ENCODE measurements at places on chromosomes 3 and 15.

DNA sequence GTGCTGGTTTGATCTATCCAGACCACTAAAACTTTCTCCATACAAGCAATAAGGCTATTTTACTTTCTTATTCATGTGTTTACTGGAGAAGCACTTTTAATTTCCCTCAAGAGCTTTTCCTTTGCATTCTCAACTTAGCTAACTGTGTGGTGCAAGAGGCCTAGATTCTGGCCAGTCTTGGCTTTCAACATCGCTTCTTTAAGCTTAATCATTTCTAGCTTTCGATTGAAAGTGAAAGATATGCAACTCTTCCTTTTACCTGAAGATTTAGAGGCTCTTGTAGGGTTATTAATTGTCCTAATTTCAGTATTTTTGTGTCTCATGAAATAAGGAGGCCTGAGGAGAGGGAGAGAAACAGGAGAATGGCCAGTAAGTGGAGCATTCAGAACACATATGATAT lies 234.8 kb upstream of the GADL1 start:
- no peak for DNase-seq

DNA sequence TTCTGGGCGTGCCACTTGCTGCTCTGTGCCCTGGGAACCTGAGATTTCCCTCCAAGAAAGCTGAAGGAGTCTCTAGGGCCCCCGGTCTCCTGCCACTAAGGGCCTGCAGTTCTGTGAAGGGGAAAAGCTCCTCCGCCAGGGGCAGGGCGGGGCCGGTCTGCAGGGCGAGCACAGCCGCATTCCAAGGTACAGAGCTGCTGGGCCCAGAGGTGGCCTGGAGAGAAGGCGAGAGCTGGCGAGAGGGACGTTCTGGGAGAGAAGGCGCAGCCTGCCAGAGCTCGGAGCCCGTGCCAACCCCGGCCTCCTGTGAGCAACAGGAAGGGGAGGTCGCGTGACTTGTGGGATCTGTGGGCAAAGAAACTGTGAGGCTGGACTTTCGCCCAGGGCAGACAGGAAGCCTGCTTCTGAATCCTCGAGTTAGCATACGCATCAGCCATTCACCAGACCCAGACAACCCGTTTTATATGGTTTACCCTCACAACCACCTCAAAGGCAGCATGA lies 500.4 kb downstream of the SHQ1 start:
- DNase-seq: peak; percentile 25

GRCh38 chr15:65783872-65784271 lies 8.2 kb downstream of the DENND4A start:
- DNase-seq: no peak

- no peak for DNase-seq
These were observed 29.2 kb upstream of the KIF23 start for GRCh38 chr15:69384626-69385598.

DNA sequence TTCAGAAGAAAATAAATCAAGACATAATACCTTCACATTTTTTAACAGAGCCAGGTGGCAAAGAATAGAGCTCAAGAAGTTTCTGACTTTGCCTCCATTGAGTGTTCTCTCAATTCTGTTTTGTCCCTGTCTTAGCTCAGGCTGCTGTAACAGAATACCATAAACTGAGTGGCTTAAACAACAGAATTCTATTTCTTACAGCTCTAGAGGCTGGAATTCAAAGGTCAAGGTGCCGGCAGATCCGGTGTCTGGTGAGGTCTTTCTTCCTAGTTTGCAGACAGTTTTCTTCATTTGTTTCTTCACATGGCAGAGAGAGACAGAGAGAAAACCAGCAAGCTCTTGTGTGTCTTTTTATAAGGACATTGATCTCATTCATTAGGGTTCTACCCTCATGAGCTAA lies 25.6 kb downstream of the IQCH start:
- no peak for DNase-seq

DNA sequence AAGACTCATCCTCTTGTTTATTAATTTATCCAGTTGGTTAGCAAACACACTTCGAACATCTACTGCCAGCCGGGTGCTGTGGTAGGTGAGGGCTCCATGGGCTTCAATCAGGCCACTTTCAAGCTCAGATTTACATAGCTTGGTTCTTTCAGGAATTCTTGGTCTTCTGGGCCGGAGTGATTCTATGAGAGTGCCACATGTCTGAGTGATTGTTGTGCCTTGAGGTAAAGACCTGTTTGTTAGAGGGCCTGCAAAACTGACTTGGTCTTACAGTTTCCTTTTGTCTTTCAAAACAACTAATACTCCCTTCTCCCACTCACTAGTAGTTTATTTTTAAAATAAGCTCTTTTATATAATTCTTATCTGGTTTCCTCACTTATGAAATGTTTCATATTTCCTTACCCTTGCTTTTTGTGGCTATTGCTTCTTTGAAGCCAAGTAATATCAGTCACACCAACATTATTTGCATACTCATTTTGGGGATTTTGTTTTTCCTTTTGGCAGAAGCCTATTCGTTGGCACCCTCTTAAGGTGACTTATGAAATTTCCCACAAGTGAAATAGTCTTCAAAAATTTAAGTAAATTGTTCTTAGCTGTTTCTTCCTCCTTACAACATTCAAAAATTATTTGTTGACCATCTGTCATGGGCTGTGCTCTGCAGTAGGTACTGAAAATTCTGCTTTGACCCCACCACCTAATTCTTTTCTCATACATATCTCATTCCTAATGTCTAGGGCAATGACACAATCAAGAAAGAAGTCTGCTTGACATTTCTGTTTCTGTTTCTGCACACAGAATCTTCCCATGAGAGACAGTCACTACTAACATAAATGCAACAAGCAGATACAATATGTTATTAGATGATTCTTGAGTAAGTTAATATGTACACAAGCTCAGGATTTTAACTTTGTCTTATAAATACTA lies 120.2 kb downstream of the LRRC28 start:
- no peak for DNase-seq

DNA sequence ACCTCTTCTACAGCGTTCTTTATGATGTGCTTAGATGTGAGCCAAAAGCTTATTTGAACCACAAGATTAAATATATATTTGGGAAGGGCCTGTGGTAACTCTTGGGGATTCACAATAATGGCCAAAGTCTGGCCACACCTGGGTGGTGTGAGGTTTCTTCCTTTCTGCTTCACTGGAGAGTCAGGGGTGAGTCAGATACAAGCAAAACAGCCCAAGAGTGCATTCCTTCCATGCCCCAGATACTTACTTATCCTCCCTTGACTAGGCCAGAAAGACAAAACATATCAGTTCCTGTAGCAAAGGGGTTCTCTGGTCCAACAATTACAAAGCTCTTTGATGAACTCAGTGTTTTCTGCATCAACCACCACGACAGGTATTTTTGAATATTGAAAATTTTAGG lies 941 bp downstream of the ZBED2 start:
- no peak for DNase-seq

All from T-cell (primary cell).